ENCODE measurements at places on chromosomes 16 and 17. TPM values are rescaled to one million over a fixed set of nuclear protein-coding genes. Genes with fewer than 3 reads are reported as not detected.
A peak's percentile ranks its signal among the peaks of the same experiment; 100 is the strongest.

GRCh38 chr16:4588386-4588785 lies 26.3 kb downstream of the UBALD1 start:
- no peak for DNase-seq

Gene ABCA10
- 0.12 TPM for total RNA-seq

DNA sequence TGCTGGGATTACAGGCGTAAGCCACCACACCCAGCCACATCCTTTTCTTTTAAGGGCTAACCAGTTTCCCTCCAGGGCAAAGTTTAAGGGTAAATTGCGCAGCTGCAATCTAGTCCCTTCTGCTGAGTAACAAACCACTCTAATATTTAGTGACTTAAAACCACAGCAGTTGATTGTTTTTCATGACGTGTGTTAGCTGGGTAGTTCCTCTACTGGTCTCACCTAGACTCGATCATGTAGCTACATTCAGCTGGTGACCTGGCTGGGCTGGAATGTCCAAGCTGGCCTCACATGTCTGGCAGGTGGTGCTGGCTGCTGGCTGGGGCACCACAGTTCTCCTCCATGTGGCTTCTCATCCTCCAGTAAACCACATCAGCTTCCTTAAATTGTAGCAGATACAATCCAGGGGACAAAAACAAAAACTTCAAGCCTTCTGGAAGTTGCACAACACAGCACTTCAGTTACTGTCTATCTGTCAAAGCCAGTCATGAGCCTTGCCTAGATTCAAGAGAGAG lies 75.5 kb downstream of the GPRC5B start:
- DNase-seq = peak; percentile 82

- peak; percentile 13 for DNase-seq
Measured at GRCh38 chr16:65769776-65770438, 596.6 kb upstream of the CDH5 start.

Gene ACAP1
- total RNA-seq = not detected

Gene C17orf50
- not detected for total RNA-seq

Gene KRTAP16-1
- total RNA-seq = not detected

DNA sequence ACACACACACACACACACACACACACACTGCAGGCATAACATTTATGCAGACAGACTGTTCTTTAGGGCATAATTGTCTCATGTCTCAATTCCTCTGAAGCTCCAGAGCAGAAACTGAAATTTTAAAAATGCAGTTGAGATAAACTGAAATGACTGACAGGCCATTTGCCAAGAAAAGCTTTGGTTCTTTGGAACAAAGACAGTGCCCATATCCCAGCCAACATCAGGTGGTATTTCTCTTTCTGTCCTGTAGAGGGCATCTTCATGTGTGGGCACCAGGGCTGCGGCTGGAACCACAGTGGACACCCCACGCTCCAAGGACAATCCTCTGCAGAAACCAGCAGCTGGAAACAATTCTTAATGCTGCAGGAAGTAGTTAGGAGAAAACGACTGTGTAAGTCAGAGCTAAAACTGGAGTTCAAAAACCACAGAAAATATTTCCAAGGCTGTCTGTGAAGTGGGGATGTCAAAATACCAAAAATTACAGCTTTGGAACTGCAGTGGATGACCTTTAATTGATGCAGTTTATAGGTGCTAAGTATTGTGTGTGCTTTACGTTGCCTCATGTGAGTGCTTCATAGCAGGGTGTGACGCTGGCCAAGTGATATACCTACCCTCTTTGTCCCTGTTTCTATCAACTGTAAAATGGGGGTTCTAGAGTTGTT lies 10.6 kb upstream of the MEFV start:
- peak; percentile 52 for DNase-seq

DNA sequence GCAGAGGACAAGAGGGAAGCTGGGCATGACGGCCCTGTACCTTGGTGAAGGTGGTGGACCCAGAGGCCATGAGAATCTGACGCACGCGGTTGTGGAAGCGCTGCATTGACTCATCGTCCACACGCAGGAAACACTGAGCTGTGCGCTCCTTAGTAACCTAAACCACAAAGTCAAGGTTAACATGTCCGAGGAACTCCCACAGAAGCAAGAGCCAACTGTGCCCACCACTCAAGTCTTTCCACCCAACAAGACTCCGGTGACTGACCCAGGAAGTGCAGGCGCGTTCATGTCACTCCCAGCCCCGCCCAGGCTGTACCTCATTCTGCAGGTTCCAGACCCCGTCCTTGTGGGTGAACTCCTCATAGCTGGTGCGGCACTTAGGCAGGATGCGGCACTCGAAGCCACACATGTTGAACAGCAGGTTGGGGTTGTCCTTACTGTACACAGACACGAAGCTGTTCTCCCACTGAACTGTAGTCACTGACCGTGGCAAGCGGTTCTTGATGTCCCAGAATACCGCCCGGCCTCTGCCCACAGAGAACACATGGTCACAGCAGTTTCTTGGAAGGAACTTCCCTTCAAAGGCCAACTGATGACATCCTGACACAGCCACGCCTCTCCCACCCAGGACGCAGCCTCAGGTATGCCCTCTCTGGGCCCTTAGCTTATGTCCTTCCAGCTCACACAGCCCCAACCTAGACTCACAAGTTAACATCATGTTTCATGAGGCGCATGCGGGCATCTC lies 11.5 kb downstream of the PRPF8 start:
- no peak for DNase-seq

DNA sequence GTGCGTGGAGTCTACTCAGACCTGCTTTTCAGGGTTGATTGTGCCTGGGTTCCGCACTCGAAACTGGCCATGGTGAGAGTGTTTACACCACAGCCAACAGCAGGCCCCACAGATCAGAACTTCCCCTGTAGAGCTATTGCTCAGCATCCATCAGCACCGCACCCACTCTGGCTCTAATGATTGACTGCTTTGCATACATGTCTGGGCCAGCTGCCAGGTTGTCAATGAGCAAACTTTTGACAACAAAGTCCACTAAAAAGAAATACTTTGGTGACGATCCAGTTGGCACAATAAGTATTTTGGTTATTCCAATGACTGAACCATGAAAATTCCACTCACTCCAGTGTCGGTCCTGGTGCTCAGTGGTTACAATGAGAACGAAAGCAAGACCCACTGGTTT lies 190.7 kb downstream of the FOXL1 start:
- peak; percentile 63 for DNase-seq

- no peak for DNase-seq
Measured at GRCh38 chr16:53761962-53762703, 58.2 kb downstream of the FTO start.

DNA sequence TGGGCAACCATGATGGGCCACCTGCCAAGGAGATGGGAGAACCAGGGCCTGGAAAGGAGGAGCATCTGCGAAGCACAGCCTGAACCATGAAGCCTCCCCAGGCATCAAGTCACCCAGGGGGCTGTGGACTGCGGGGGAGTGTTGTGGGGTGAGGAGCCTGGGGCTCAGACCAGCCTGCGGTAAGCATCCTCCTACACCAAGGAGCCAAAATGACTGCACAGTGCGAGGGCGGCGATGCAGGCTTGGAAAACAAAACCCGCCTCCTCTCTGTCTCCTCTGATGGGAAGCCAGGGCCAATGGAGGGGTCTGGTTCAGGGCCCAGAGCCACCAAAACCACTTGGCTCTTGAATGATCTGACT lies 18.1 kb upstream of the MAF start:
- DNase-seq = no peak
